Liver (tissue), 10 donors: ENCODE measurements at places on chromosomes 6 and 20. TPM values are rescaled to one million over a fixed set of nuclear protein-coding genes. Genes with fewer than 3 reads are reported as not detected.

GRCh38 chr20:43238833-43239232 lies 49.1 kb upstream of the PTPRT start:
- no peak for DNase-seq

Gene RIPOR2
- polyA plus RNA-seq = 2.3 TPM

GRCh38 chr20:13703265-13703664 lies 64.5 kb upstream of the TASP1 start:
- no peak for DNase-seq

DNA sequence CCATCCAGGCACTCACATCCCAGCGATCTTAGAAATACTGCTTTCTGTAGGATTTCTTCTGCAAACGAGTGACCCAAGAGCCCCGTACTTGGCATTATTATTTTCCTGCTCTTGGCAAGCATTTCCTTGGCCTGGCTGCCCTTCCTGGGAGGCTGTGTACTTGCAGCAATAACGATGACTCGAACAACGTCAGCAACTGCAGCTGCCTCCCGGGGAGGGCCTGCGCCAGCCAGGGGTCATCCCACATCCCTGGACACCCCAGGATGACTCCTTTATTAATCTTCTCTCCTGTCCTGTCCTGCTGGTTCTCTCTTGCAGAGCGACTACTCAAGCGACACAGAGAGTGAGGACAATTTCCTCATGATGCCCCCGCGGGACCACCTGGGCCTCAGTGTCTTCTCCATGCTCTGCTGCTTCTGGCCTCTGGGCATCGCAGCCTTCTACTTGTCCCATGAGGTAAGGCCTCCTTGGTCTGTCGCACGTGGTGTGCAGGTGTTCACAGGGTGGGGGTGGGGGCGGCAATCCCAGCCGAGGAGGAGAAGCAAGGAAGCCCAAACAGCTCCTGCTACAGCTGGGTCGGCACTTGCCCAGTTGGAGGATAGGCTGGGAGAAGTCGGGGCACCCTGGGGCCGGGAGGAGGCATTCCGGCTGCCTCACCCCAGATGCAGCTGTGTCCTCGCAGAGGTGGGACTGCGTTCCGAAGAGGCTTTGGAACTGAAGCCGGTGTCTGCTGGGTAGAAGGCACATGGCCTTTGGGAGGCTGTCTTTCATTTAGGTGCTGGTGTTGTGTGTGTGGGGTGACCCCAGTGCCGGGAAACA lies 115.3 kb downstream of the SYNDIG1 start:
- DNase-seq = peak; percentile 16

- no peak for DNase-seq
Observed at GRCh38 chr6:155584006-155584405, 128.4 kb upstream of the NOX3 start.

Gene ECI2
- polyA plus RNA-seq = 158 TPM

- no peak for DNase-seq
Observed at GRCh38 chr20:17902531-17903083, 66.0 kb downstream of the SNX5 start.

Gene TRIM40
- polyA plus RNA-seq = not detected

Gene KIFC1
- 2.2 TPM for polyA plus RNA-seq
